GM12878 (cell line): ENCODE measurements at places on chromosomes 5 and 9.
A peak's percentile ranks its signal among the peaks of the same experiment; 100 is the strongest.

GRCh38 chr9:108389056-108389455, 466.7 kb downstream of the ACTL7B start:
- peak; percentile 1 for DNase-seq

GRCh38 chr9:102479191-102479590, 515.9 kb upstream of the CYLC2 start:
- DNase-seq = no peak

DNA sequence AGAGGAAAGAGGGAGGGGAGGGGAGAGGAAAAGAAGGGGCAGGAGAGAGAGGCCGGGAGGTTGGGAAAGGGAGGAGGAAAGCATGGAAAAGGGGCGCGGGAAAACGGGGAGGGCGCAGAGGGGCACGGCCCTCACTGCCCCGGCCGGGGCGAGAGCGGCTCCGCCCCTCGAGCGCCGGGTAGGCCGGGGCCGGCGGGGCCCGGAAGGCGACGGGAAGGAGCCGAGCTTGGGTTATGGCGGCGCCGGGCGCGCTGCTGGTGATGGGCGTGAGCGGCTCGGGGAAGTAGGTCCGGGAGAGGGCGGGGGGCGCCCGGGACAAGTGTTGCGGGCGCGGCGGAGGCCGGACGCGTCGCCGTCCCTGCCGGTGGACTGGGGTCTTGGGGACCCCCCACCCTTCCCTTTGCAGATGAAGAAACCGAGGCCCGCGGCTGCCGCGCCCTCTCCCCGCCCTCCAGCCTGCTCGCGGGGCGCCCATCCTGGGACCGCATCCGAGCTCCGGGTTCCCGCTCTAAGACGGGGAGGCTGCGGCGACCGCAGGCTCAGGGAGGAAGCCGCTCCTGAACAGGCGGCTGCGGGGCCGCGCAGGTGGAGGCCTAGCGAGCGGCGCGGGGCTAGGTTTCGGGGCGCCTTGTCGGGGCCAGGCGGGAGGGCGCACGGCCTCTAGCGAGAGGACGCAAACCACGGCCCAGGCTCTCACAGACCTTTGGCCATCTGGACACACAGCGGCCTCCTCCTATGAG, at the start of gene IDNK:
TSS of gene IDNK (plus strand) at position 205 of the 740 bp plus-strand sequence. CDS start at position 234, 29 bp downstream.
- DNase-seq = no peak

- no peak for DNase-seq
Measured at GRCh38 chr5:59813761-59814536, 79.6 kb downstream of the PDE4D start.

DNA sequence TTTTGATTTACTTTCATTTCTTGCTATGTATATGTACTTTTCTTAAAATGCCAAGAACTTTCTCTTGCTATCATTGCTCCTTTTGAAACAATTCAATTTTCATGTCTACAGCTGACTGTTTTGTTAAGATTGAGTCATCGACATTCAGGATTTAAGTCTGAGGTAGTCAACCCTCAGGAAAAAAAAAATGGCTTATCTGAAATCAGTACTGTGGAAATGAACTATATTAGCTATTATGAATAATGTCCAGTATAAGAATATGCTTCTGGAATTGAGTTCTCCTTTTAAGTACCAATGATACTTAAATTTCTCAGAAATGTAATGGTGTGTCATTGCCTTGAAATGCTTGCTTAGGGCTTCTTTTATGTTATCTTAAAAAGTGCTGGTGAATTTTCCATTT, 37.9 kb downstream of the TNFAIP8 start:
- no peak for DNase-seq

DNA sequence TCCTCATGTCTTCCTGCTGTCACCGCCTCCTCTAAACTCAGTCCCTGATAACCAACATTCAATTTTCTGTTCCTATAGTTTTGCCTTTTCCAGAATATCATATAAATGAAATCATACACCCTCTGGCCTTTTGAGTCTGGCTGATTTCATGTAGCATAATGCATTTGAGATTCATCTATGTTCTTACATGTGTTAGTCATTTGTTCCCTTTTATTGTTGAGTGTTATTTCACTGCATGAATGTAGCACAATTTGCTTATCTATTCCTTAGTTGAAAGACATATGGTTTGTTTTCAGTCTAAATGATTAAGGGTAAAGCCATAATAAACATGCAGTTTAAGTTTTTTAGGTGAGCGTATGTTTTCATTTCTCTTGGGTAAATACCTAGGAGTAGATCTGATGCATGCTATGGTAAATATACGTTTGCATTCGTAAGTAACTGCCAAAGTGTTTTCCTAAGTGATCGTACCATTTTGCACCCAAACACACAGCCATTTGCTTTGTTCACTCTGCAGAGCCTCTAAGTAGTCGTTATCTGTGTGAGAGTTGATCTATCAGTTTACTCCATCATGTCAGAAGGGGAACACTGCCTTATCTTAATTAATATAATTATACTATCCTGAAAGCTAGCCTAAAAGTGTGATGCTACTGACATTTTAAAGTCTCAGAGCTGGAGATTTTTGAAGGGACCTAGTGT, 460.8 kb downstream of the DMAC1 start:
- DNase-seq = no peak

- no peak for DNase-seq
Measured at GRCh38 chr5:9841516-9842170, 211.5 kb upstream of the TAS2R1 start.

DNA sequence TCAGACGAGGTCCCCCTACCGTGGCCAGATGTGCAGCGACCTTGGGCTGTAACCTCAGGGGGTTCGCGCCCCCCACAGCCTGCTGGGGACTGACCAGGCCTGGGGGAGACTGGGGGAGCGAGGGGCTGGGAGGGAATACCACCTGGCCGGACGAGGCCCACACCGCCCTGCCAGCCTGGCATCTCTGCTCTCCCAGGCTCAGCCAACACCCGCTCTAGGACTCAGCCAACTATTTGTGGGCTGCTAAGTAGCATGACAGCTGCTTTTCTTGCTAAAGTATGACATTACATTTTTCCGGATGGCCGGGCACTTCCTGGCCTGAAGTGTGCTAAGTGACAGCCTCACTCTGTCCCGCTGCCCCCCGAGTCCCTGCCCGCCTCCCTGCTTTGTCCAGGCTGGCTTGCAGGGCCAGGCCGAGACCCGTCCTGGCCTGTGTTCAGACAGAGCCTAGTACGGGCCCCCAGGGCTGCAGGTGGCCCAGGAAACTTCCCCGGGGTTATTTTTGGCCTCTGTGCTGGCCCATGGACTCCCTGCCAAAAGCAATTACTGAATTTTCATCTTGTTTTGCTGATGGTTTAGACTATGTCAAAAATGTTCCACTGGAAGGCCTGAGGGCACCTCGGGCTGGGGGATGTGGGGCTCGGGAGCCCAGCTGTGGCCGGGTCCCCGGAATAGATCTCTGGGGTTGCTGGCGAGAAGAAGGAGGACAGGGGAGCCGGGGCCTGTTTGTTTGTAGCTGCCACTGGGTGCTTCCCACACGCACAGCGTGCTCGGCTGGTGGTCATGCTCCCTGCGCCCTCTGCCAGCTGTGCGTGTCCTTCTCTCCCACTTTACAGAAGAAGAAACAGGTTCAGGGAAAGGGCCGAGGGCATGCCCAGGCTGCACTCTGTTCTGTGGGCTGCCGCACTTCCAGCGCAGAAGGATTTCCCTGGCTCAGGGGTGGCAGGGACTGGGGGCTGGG, 13.4 kb upstream of the SLC2A6 start:
- DNase-seq = no peak

GRCh38 chr5:56419667-56420066, 186.5 kb upstream of the ANKRD55 start:
- DNase-seq = no peak

GRCh38 chr5:91042936-91043255, 340.2 kb downstream of the ARRDC3 start:
- no peak for DNase-seq

DNA sequence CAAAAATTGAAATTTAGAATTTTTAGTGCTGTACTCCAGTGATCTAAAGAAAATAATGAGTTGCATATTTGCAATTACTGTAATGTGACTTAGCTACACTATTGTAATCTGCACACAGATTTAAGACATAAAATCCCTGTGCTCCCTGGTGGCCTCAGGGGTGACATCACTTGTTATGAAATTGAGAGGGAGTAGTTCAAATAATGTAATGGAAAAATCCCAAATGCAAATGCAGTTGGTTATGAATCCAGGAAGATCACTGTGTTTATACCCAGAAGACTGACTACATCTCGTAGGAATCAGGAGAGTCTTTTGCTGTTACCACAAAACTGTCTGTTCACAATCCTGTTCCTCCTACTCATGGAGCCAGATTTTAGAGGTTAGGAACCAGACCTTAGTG, 178.7 kb upstream of the FBXL17 start:
- no peak for DNase-seq

DNA sequence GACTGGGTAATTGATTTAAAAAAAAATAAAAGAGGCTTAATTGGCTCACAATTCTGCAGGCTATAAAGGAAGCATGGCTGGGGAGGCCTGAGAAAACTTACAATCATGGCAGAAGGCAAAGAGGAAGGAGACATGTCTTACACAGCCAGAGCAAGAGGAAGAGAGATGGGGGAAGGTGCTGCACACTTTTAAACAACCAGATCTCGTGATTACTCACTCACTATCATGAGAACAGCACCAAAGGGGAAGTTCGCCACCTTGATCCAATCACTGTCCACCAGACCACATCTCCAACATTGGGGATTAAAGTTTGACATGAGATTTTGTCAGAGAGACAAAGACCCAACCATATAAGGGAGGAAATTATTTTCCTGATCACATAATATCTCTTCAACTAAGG, 138.8 kb upstream of the NR4A3 start:
- no peak for DNase-seq

DNA sequence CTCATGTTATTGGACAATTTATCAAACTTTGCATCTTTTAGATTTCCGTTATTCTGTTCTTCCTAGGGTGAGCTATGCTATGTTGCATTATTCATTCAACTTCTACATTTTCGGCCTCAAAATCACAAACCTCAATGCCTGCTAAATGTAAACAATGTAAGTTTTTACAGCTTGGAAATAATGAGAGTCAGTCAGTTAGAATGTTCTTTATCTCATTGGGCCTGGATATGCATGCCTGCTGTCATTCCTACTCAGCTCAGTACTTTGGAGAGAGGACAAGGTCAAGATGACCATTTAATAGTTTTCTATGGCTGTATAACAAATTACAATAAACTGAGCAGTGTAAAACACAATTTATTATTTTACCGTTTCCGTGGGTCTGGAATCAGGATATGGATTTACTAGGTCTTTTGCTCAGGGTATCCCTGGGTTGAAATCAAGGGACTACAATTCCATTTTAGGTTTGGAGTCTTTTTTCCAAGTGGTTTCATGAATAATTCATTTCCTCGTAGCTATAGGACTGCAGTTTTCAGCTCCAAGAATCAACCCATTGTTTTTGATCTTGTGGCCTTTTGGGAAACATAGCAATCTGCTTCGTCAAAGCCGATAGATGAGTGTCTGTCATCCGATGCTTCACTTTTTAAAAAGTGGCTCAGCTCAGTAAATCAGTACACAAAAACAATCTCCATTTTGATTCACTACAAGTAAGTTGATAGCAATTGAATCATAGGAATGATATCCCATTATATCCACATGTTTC, 1143.2 kb upstream of the CDH6 start:
- DNase-seq = no peak

DNA sequence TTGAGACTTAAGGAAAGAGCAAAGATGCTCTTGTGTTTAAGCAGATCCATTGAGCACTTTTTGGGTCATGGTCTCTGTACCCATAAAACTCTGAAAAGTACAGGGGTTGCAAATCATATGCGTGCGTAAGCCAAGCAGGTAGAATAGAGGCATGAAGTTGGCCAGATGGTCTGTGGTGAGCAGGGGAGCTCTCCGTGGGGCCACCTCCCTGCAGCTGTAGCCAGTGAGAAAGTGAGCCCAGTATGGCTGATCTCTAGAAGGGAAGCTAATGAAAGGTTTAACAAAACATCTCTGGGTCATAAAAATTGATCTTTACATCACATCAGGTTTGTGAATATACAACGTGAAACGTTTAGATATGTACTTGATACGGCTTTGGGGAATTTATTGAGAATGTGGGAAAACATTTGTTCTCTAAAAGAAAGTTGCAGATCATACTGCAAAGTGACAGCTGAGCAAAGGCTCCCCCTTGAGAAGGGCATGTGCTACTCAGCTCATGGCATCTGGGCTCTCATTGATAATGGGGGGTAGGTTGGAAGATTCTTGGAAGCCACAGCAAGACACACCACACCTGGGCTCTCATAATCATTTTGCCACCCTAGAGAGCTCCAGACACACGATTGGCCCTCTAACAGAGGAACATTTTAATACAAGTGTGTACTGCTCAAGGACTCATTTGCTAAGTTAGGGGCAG, 30.6 kb downstream of the SH3GL2 start:
- DNase-seq = no peak

DNA sequence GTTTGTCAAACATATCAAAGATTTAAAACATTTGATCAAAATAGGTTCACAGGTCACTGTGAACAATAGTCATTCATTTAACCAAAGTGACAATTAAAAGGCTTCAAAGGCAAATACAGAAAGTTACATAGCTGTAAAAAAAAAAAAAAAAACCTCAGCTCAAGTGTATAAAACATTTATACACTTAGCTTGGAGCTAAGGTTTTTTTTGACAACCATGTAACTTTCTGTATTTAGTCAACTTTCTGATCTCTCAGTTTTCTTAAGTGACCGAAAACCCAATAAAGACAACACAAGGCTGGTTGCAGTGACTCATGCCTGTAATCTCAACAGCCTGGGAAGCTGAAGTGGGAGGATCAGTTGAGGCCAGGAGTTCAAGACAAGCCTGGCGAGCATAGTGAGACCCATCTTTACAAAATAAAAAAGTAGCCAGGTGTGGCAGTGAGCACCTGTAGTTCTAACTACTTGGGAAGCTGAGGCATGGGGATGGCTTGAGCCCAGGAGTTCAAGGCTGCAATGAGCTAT, 16.4 kb upstream of the UBTD2 start:
- no peak for DNase-seq

- DNase-seq = no peak
Measured at GRCh38 chr5:36029914-36030313, 36.8 kb downstream of the UGT3A2 start.

DNA sequence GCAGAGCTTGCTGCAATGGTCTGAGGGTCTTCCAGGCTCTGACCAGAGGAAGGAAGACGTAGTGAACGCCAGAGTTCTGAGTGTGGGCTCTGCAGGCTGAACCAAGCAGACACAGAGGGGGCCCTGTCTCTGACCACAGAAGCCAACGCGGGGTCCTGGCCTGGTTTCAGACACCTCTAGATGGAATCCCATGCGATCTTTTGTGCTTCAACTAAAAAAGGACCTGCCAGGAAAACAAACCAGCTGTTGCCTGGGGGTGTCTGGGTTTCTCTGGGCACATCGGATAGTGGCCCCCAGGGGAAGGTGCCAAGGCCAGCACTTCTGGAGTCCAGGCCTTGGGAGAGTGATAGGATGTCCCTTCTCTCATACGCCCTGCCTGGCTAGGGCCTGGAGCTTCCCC, 12.9 kb downstream of the PRDM12 start:
- no peak for DNase-seq

- DNase-seq = no peak
Measured at GRCh38 chr5:13809921-13810320, 134.6 kb downstream of the DNAH5 start.
